CD4-positive, alpha-beta T cell (primary cell): ENCODE measurements at places on chromosomes 11 and 22.

DNA sequence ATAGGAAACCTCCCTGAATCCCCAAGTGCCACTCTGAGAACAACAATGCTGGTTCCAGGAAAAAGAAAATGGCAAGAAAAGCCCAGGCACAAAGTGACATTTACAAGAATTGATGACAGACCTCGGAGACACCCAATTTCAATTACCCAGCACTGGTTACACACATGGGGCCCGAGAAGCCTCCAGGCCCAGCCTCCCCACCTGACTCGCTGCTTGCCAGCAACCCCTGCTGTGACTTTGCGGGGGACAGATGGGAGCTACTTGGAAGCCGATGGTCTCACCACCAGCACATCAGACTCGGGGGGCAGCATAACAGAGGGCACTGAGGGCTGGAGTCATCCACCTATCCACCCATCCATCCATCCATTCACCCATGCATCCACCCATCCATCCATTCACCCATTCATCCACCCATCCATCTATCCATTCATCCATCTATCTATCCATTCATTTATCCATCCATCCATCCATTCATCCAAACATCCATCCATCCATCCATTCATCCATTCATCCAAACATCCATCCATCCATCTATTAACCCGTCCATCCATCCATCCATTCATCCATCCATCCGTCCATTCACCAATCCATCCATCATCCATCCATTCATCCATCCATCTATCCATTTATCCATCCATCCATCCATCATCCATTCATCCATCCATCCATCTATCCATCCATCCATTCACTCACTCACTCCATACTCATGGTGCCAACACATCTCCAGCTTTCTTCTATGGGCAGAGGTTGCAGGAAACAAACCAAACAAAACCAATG lies 567.6 kb downstream of the BRD1 start:
- no peak for DNase-seq

GRCh38 chr22:31394326-31394725 lies 5.1 kb upstream of the DRG1 start:
- DNase-seq, result no peak

DNA sequence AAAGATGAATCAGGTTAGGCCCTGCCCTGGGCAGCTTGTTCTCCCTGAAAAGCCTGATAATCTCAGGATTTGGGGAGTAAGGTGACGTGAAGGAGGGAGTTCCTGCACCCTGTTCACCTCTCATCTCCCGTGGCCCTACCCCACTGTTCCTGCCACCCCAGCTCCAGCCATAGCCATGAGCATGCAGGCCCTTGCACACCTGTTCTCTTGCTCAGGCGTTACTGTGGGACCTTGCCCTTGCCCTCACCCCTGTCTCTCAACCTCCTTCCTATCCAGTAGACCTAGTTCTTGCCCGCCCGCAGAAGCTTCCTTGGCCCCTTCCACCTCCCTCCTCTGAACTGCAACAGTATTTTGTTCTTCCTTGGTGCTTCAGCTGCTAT lies 15.0 kb downstream of the TSKU start:
- no peak for DNase-seq

GRCh38 chr11:19691815-19692500 lies 20.7 kb upstream of the NAV2 start:
- no peak for DNase-seq

DNA sequence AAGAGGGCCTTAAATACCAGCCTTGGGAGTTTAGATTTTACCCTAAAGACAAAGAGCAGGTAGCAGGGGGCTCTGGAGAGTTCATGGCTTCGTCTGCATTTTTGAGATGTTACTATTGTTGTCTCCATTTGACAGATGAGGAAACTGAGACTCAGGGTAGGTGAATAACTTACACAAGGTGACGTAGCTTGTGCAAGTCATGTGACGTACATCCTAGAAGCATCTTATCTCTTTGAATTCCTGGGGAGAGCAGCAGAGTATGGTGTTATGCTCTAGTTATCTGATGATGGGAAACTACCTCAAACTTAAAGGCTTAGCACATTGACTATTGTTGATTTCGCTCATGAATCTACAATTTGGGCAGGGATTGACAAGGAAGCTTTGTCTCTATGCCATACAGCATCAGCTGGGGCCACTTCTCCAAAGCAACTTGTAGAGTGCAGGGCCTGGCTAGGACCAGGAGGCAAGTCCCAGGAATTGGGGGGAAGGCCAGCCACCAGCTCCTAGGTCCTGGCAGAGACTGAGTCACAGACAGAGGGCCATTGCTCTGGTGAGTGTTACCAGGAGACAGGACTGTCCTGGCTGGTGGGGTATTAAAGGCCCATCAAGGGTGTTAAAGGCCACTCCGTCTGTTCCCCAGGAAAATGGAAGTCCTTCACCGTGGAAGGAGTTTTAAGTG lies 52.1 kb upstream of the TSKU start:
- no peak for DNase-seq

- DNase-seq, result no peak
Observed at GRCh38 chr11:115585361-115586024, 81.3 kb upstream of the CADM1 start.

DNA sequence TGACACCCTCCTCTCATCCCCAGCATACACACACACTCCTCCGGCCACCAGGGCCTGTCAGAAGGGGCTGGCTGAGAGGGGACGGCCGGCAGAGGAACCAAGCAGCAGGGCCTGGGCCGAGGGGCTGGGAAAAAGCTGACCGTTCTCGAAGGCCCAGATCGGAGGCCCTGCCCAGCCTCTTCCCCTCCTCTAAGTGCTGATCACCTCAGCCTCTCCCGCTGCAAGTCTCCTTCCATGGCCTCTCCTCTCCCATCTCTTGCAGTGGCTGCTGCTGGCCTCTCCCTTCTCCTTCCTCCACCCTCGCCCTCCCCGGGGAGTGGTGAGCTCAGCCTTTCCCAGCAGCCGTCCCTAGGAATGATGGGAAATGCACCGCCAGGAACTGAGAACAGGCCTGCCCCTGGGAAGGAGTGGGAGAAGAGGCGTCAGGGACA lies 39.6 kb downstream of the ARRB1 start:
- no peak for DNase-seq

DNA sequence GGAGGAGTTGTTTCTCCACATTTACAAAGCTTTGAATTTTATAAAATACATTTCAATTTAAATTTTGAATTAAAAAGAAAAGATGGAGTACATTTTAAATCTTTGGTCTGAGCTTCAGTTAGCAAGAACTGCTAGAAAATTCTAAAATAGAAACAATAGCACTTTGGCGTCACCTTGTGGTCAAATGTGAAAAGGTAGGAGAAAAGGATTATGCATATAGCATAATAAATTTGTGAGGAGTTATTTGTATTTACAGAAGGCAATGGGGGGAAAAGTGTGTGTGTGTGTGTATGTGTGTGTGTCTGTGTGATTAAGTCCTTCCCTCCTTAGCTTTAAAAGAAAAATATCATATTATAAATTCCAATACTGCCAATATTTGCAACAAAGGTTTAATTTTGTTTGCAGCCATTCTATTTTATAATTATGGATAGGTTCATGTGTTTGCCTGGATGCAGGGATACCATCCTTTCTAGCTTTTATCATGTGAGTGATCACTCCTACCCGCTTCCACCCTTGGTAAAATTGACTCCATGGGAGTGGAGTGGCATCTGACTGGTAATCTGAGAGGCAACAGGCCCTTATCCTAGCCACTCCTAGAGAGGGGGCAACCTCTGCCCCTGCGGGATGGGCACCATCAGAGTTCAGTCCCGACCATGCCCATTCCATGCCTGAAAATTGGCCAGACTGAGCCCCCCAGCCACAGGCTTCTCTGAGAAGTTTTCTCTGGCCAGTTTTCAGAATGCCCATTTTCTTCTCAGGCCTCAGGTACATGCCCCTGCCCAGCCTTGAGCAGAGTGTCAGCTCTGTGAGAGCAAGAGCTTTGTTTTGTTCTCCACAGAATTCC lies 13.6 kb upstream of the LGR4 start:
- DNase-seq, result no peak

DNA sequence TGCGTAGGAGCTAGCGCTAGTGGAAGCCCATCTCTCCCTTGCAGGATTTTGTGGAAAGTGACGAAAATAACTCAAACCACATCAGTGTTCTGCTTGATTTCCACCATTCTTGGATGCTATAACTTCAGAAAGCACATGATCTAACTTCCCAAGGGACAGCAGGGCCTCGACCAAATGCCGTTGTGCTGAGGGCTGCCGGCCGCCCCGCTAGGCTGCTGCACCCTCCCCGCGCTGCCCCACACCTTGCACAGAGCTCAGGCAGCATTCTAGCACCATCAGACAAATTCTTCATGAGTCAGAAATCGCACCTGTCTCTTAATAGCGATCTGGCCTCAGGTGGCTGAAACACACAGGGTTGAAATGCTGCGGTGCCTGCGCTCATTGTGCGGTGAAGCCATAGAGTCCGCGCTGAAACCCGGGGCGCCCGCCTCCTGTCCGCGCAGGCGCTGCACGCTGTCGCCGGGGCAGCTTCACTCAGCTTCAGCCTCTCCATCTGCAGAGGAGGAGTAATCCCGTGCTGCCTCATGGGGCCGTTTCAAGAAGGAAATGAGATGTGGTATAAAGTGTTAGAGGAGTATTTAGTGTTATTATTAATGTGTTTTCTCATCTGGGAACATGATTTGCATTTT lies 59.2 kb upstream of the B3GAT1 start:
- no peak for DNase-seq

DNA sequence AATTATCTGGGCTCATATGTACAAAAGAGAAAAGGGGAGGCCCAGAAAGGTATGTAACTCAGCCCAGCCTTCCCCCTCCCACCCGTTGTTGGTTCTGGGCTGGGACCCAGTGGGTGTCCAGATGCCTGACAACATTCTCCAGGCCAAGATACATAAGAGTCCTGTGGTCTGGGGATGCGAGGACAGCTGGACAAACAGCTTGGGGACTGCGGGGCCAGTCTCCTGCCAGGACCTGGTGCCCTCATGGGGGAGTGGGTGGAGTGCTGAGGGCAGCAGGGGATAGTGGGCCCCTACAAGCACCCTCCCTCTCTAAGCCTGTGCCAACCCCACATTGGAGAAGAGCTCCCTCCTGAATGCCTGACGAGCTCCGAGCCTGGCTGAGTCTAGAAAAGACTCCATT lies 3.5 kb upstream of the SLC22A6 start:
- no peak for DNase-seq

- peak; percentile 85 for DNase-seq
Observed at GRCh38 chr11:66289548-66290329, 796 bp upstream of the YIF1A start.

GRCh38 chr22:41383085-41383484 lies 1.3 kb downstream of the TEF start:
- no peak for DNase-seq

DNA sequence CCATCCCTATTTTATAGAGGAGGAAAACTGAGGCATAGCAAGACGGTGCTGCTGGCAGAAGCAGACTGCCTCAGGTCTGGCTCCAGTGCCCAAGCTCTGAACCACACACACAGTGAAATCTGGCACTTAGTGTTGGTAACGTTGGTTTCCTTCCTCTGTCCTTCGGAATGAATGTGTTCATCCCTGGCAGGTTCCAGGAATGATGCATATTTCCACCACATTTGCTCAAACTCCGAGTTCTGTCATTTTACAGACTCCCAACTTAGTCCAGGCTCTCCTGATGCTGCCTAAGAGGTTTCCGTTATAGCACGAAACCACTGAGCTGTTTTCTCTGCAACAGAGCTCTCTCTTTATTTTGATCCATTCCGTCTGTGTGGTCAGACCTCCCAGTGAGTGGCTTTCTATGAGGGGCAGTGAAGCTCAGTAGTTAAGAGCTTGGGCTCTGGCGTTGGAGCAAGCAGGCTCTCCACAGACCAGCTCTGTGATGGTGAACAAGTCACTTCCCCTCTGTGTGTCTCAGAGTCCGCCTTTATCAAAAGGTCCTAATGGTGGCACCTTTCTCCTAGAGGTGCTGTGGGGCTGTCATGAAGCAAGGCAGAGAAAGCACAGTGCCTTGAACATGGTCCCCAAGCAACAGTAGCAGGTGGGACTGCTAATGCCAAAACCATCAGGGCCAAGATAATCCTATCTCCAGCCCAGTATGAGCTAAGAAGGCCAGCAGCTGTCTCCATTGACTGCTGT lies 200.3 kb downstream of the MYO18B start:
- DNase-seq, result no peak

GRCh38 chr11:76207642-76208401 lies 1.5 kb upstream of the WNT11 start:
- DNase-seq, result peak; percentile 76

DNA sequence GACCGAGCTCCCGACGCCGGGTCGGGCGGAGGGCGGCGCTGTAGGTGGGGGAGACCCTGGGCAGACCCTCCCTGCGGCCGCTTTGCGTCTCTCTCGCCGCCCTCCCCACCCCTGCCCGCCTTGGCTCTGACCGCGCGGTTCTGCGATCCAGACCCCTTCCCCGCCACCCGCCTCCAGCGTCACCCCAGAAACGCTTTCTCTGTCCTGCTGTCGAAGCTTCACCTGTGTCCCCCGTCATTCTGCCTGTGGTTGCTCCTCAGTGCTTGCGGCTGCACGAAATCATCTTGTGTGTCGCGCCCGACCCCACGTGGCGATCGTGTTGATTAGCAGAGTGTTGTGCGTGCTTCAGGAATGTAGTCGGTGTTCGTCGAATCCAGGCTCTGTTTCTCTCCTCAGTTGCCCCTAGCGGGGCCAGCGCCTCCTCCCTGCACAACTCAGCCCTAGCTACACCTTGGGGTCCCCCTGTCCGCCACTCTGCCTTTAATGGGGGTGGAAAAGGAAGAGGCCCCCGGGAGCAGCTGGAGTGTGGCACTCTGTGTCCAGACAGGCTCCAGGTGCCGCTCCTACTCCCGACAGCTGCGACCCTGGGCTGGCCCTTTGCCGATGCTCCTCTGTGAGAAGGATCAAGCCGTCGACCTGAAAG lies 851 bp downstream of the PTDSS2 start:
- DNase-seq, result peak; percentile 87
